NCI-H226 (cell line): ENCODE measurements at places on chromosomes 1 and 21.
A peak's percentile ranks its signal among the peaks of the same experiment; 100 is the strongest.

- peak; percentile 64 for DNase-seq
Measured at GRCh38 chr1:91830242-91831131, 55.5 kb downstream of the TGFBR3 start.

GRCh38 chr1:111811891-111812290, 56.2 kb downstream of the DDX20 start:
- DNase-seq, result no peak

GRCh38 chr1:150237746-150238145, 1.8 kb upstream of the ANP32E start:
- DNase-seq, result no peak

- DNase-seq, result no peak
Measured at GRCh38 chr1:226625832-226626576, 77.4 kb downstream of the STUM start.

- peak; percentile 67 for DNase-seq
Measured at GRCh38 chr1:203281033-203281432, 24.3 kb upstream of the BTG2 start.

DNA sequence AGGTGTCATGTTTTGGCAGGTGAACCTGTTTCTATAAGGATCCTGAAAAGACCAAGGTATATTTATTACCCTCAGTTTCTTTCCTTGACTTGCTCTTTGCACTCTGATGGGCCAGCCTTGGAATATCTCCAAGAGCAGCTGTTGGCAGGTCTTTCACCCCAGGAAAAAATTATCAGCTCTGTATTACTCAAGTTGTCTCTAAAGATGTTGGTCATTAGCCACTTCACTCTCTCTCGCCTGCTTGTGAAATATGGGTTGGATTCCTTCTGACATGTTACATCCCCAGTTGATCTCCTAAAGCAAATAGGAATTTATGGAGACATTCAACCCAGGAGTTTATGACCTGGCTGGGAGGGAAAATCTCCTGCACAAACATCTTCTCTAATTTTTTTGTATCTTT, 85.9 kb downstream of the KCNJ15 start:
- DNase-seq, result no peak

DNA sequence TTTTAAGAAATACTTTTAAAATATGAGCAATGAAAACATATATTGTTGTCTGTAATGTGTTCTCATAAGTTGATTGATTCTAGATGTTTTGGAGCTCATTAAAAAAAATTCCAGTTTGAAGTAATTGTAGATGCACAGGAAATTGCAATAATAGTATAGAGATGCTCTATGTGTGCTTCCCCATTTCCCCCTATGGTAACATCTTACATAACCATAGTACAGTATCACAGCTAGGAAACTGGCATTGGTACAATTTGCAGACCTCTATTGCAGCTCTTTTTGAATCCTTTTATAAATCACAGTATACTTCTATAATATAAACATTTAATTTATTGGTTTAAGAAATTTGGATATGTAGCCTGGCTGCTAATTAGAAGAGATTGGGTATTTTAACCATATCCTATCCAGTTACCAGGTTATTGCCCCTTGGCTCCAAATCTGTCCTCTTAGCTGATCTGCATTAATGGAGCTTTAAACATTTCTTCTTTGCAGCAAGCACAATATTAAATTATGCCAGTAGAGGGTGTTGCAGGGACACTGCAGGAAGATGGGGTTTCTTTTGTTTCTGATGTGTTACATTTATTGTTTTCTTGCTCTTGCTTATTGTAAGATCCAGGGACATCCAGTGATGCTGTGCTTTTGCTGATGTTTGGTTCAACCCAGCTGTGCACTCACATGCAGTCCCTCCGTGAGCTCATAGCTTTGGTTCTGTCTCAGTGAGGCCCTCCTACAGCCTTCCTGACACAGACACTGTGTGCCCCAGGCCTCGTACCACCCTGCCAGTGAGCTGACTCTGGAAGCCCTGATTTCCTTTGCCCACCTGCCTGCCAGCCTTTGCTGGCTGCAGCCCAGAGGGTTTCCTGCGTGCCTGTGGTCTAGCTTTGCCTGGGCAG, 103.3 kb downstream of the RABGAP1L start:
- DNase-seq, result peak; percentile 60

- DNase-seq, result no peak
Measured at GRCh38 chr1:14522926-14523241, 75.6 kb upstream of the KAZN start.

DNA sequence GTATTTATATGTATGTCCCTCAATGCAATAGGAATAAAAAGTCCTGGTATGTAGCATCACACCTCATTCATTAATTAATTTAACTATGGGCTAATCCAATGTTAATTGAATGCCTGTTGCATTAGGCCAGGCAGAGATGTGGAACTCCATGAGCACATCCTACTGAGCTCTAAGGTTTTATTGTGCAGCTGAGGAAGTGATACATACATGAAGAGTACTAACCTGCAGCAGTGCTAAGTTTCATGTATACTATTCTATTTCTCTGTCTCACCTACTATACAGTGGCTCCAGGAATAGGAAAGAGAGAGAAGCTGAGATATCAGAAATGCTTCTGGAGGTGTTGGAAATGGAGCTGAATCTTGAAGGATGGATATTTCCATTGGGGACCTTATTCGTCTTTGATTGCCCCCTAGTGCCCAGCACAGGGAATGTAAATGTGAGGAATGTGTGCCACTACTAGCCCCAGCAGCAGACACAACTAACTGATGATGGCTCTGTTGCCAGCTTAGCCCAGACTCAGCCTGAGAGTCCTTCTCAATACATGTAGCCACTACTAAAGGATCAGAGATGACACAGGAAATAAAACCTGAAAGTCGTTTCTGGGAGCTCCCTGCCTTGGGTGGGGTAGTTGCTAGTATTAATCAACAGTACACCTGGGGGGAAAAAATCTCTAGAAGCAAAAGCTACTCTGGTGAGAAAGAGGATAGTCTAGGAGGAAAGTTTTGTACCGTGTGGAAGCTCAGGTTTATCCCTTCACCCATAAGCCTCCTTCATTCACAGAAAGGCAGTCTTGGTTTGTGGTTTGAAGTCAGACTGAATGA, 173.3 kb upstream of the FOXD3 start:
- DNase-seq, result peak; percentile 15

DNA sequence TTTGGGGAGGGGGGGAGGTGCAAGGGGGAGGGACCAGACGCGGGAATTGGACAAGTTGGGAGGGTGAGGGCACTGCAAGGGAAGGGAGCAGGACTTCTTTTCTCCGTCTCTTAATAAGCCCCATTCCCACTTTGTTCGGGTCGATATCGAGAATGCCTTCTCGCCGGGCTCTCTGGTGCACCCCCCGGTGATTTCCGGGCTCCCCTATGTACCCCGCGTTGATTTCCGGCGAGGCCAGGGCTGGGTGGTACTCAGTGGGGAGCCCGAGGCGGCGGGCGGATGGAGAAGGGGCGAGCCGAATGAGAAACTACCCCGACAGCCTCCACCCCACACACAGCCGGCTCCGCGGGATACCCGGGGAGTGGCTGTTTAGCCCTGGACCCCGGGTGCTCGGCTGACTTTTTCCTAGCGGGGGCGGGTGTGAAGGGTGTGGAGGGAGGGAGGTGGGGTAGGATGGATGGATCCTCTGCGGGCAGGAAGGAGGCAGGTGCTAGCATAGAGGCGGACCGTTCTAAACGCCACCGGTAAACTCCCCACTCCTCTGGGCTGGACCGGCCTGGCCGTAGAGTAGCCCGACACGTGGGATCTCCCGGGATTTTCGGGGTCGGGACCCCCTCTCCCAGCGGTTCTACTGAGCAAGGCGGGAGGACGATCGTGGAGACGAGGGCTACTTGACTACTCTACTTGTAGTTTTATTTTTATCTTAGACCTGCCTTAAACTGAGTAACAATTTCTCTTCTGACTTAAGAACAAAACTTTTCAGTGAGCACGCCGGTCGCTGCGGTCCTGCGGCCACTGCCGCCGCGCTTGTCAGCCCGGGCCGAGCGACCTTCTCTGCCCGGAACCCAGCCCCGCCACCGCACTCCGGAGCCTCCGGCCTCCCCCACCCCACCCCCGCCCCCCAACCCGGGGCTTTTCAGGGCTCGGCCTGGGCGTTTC, 1.0 kb downstream of the RNF220 start:
- DNase-seq, result peak; percentile 57

DNA sequence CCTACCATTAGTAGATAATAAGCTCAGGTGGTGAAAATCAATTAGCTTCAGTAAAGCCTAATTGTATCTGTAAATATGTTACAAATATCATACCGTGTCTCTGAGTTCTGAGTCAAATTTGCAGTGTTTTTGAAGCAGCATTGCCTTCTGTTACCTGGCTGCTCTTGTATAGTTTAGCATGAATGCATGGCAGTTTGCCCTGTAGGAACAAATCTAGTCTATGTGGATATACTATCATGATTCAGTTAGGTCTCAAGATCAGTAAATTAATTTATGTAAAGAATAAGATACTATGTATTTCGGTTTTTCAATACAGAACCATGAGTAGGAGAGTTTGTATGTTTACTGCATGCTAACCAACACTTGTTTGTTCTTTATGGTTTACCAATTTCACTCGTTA, 240.6 kb upstream of the C1orf105 start:
- DNase-seq, result no peak

DNA sequence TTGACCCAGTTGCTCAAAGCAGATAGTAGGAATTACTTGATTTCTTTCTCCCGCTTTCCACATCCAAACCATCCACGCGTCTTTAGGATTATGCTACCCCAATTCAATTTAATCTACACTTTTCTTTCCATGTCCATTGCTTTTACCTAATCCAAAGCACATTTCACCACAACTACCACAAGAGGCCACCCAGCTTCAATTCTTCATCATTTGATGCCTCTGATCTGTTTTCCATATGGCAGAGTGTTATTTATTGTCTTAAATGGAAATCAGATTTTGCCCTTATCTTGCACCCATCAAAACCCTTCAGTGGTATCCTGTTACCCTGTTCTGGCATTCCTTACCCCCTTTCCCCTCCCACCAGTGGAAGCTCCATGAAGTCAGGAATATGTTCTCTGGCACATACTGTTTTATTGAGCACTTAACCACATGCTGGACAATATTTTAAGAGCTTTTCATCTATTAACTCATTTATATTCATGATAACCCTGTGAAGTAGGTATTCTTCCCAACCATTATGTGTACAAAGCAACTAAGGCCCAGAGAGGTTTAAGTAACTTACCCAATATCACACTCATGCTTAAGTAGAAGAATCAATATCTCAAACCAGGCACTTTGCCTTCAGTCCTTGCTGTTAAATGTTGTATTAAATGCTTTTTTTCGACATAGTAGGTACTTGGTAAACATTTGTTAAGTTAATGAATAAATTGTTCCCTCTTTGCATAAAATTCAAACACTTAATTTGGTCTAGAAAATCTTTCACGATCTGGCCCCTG, 34.6 kb downstream of the CLIC4 start:
- no peak for DNase-seq

DNA sequence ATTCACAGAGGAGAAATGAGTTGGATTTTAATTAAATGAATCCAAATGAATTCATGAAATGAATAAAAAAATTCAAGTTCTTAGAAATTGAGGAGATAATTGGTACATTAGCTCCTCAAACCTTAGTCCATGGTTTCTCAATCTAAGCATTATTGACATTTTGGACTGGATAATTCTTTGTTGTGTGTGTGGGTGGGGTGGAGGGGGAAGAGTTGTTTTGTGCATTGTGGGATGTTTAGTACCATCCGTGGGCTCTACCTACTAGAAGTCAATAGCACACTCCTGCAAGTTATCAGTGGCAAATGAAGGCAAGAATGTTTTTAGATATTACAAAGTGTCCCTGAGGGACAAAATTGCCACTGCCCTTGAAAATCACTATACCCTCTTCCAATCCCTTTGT, 431.9 kb downstream of the PLPP3 start:
- no peak for DNase-seq

GRCh38 chr1:66317248-66317515, 216.8 kb upstream of the SGIP1 start:
- DNase-seq, result no peak

- no peak for DNase-seq
Measured at GRCh38 chr1:207883104-207883651, 27.7 kb downstream of the CD34 start.

GRCh38 chr1:84720221-84720780, 30.0 kb upstream of the SSX2IP start:
- no peak for DNase-seq

- no peak for DNase-seq
Measured at GRCh38 chr1:184626076-184627006, 128.3 kb downstream of the EDEM3 start.

GRCh38 chr1:6086762-6087376, 41.2 kb downstream of the KCNAB2 start:
- DNase-seq, result no peak

GRCh38 chr1:119748040-119748439, 20.7 kb downstream of the HMGCS2 start:
- DNase-seq, result no peak

GRCh38 chr1:235429143-235429542, 61.9 kb downstream of the TBCE start:
- DNase-seq, result no peak

GRCh38 chr1:96918406-96918805, 196.8 kb downstream of the PTBP2 start:
- DNase-seq, result peak; percentile 75

DNA sequence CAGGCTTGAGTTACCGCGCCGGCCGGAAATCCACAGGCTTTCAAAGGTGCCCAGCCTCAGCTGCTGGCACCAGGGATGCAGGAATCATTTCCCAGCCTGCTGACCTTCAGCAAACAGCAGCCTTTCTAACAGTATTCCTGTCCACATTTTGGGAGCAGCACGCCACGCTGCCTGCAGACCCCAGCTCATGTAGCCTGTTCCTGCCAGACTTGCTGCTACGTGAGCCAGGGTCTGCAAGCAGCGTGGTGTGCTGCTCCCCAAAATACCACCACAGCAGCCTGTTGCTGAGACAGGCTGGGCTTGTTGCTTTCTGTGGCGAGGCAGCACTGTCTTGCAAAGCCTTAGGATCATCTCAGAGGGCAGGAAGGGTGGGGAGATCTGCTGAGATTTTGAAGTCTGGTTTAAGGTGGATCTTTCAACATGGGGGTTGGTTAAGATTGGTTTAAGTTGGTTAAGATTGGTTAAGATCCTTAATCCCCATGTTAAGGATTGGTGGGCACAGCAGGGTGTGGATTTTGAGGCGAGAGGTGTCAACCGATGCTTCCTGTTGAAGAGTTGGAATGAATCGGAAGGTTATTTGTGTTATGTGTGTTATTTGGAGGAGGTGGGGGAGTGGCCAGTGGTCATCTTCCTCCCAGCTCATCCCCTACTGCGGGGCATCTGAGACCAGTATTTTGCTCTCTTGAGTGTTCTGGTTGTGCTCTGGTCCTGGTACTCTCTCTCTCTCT, 12.9 kb downstream of the FAAH start:
- DNase-seq, result no peak

DNA sequence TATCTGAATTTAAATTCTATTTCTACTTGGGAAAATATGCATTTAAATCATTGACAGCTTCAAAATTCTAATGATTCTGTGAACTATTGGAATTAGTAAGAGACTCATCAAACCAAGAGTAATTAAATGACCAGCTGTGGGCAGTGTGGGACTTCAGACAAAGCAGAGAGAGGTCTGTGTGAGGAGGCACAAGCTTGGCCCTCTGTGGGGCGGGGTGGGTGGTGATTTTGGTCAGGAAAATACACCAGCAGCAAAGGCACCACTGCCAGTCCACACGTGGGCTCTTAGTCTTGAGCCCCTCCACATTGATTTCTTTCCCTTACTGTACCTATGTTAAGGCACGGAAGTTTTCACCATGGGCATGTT, 39.2 kb upstream of the RAB4A start:
- DNase-seq, result no peak

- DNase-seq, result no peak
Measured at GRCh38 chr1:74357150-74357549, 122.0 kb downstream of the TNNI3K start.

GRCh38 chr1:91080650-91081049, 58.8 kb upstream of the ZNF644 start:
- peak; percentile 78 for DNase-seq
